ENCODE measurements at places on chromosomes 1 and 21. TPM values are rescaled to one million over a fixed set of nuclear protein-coding genes. Genes with fewer than 3 reads are reported as not detected.

SLC2A5 gene
- 25.9 TPM for total RNA-seq

BEND5 gene
- total RNA-seq: 0.59 TPM

PTAFR gene
- 0.03 TPM for total RNA-seq

GJA8 gene
- not detected for total RNA-seq

All from smooth muscle cell of the pulmonary artery (primary cell).